ENCODE measurements at places on chromosomes 2 and 18.

- DNase-seq = no peak
Observed at GRCh38 chr2:119736021-119736420, 23.7 kb upstream of the PTPN4 start.

DNA sequence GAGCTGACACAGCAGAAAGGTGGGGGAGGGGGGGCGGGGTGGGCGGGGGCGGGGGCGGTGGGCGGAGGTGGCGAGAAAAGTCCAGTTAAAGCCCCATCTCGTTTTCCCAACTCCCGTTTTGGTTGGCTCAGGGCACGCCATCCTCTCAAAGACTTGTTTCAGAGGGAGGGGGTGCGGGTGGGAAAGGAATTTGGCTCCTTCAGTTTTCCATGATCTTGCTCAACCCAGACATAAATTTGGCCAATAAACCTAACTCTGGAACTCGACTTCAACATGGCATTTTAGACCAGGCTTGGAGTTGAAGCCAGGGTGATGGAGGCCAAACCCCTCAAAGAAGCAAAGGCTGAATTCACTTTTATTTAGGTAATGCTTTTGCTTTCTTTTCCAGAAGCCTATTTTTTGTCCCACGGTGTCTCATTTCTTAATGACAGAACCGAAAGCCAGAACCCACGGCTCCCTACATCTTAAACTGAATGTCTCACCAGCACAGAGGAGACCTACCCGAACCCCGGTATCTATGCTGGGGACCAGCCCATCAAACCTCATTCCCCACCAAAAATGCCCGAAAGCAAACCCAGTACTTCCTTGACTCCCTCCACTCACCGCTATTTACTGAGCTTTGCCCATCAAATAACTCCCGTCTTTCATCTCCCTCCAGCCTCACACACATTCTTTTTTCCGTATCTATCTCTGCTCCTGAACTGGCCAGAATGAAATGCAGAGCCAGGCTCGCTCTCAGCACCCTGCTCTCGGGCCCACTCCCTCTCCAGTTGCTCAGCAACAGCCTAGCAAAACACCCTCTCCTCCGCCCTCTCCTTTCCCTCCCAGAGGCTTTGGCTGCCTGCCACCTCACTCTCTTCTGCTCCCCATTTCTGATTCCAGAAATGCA is 4.3 kb downstream of the IGFBP5 start:
- peak; percentile 85 for DNase-seq

- no peak for DNase-seq
Observed at GRCh38 chr2:196276421-196276820, 105.0 kb upstream of the STK17B start.

GRCh38 chr2:195820373-195820772 is 163.3 kb downstream of the SLC39A10 start:
- DNase-seq = no peak

GRCh38 chr2:1491751-1492150 is 78.5 kb downstream of the TPO start:
- no peak for DNase-seq

DNA sequence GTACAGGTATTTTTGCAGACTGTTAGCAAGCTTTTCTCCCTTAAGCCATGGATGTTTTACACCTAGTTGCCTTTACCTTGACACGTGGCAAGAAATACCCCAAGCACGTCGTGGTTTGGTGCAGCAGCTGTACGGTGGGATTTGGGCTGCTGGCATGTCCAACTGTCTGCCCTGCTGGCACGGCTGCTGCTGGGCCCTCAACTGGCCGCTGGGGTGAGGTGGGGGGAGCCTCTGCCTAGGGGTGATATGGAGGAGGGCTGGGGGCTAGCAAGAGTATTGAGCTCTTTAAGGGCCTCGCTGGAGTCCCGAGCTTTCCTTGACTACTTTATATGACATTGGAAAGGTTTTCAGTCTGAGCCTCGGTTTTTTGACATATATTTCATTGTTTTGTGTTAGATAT is 41.6 kb downstream of the LPIN1 start:
- DNase-seq = no peak

DNA sequence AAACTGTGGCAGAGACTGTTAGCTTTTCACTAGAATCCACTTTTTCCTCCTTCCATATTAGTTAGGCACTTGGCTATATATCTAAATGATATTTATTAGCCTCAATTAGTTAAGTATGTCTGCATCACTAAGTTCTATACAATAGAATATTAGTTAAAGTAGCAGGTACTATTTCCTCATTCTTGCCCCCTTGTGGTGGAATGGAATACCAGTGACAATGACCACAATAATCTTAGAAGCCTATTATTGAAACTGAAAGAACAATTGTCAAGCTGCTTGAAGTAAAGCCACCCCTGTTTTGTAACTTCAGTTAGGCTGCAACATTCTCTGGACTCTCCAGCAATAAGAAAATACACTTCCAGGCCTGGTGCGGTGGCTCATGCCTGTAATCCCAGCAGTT is 476.3 kb upstream of the VWC2L start:
- DNase-seq = no peak

DNA sequence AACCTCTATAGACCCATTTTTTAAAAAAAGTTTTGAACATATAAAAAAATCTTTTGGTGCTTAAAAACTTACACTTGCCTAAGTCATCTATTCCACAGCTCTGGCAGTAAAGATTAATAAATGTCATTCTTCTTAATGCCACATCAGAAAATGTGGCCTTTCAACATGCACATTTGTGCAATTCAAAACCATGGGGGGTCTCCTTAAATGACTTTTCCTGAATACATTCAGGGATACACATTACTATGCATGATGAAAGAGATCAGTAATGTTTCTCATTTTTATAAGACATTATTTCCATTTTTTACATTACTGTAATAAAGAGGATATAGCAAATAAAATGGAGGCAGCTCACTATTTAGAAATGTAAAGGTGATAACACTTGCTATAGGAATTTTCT is 142.3 kb downstream of the RBM43 start:
- no peak for DNase-seq

DNA sequence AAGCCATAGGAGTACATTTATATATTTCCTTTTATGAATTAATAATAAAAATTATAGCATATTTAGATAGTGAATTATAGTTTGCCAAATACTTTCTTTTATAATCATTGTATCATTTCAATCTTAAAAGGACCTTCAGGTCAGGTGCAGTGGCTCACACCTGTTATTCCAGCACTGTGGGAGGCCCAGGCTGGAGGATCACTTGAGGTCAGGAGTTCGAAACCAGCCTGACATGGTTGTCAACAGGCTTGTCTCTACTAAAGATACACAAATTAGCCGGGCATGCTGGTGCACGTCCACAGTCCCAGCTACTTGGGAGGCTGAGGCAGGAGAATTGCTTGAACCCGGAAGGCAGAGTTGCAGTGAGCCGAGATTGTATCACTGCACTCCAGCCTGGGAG is 19.7 kb downstream of the APOB start:
- no peak for DNase-seq

DNA sequence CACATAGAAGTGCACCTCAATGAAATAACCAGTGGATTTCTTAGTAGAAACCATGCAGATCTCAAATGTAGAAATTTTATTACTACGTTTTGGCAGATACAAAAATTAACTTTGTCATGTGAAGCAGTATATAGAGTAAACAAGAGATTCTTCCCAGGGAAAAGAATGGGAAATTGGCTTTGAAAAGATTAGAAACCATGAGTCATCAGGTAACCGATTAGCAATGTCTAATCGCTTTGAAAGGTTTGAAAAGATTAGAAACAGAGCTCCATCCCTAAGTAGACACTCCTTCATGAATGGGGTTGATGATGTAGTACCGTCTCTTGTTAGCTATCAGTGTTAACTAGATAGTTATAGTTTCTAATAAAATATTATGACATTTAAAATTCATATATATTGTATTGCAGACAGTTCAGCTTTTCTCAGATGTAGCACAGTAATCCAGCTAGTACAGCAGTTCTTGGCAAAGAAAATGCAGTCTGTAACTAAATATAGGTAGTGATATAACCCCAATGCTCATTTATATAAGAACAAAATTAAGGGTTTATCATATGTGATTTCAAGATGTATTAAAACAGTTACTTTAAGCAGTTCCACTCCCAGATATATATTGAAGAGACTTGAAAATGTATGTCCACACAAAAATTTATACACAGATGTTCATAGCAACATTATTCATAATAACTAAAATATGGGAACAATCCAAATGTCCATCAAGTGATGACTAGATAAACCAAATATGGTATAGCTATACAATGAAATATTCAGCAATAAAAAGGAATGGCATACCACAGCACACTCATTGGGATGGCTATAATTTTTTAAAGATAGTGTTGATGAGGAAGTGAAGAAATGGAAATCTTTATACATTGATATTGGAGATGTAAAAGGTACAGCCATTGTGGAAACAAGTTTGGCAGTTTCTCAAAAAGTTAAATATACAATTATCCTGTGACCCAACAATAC is 113.9 kb downstream of the PTPN4 start:
- no peak for DNase-seq

DNA sequence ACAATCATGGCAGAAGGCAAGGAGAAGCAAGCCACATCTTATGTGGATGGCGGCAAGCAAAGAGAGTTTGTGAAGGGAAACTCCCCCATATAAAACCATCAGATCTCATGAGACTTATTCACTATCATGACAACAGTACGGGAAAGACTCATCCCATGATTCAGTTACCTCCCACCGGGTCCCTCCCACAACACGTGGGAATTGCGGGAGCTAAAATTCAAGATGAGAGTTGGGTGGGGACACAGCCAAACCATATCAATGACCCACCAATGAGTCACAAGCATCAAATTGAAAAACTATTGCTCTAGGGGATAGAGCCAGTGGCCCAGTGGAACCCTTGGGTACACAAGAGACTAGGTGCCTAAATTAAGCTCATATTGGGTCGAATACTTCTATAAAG is 157.4 kb downstream of the FBXO15 start:
- DNase-seq = no peak

DNA sequence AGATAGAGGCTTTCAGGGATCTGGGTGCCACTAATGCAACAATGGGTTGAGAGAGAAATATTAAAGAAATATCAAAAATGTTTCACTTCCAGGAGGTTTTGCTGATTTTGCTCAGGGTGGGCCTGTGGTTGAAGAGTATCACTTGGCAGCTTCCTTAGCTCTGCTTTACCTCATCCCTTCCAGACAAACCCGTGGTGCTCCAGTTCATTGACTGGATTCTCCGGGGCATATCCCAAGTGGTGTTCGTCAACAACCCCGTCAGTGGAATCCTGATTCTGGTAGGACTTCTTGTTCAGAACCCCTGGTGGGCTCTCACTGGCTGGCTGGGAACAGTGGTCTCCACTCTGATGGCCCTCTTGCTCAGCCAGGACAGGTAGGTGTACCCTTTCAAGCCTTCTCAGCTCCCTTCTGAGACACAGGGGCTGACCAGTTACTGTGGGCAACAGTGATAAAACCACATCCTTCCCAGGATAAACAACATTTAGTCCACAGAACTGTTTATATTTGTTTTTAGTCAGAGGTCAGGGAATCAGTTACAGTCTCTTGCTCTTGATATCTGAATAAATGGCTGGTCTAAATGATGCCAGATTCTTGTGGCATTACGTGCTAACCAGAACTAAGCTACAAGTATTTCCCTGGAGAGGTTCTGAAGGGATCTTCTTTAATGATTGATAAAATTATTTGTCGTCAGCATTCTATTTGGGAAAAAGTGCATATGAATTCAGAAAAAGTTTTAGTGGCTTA is 7.0 kb downstream of the SLC14A1 start:
- DNase-seq = no peak

DNA sequence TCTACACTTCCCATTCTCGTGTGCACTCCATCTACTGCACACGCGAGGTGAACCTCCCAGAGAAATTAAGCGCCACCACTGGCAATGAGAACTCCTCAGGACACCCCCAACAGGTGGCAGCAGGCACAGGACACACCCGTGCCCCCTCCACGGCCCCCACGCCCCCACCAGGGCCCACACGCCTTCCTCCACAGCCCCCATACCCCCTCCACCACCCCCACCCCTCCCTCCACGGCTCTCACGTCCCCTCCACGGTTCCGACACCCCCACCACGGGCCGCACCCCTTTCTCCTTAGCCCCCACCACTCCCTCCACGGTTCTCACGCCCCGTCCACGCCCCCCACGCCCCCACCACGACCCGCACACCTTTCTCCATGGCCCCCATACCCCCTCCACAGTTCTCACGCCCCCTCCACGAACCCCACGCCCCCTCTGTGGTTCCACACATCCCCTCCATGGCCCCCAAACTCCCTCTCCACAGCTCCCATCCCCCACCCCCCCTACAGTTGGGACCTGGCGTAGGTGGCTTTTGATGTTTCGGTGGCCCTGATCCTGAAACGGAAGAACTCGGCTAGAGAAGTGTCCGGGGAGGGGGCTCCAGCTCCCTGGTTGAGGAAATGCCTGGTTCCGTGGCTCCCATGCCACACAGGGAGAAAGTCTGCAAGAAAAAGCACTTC is 110.8 kb downstream of the ZNF516 start:
- DNase-seq = no peak

DNA sequence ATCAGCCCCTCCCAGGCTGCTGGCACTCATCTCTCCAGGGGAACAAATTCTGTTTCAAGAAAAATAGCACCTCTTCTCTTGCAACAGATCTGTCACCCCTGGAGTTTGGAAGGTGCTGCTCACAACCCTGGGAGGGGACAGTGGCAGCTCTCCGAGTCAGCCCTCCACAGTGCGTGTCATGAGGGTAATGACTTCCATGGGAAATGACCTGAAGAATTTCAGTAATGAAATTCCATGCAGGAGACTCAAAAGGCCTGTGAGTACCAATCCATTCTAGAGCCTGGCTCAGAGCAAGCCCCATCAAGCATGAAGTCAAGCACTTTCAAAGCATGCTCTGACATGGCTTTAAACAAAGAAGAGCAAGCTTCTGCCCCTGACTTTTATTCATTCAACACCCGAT is 276.3 kb upstream of the PARD3B start:
- no peak for DNase-seq

DNA sequence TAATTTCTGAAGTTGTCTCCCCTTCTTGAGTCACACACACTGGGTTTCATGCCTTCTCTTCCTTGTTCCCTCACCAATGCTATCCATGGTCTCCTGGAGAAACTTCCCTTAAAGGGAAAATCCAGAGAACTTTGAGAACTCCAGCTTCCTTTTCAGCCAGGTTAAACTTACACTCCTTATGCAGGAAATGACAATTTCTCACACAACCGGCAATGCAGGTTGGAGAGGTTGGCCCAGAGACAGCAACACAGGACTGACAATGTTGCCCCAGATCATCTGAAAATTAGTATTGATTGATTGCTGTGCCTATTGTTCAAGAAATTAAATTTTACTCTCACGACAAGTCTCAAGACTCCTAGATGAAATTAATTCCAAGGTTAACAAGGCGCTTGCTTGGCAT is 292.2 kb downstream of the NYAP2 start:
- DNase-seq = no peak

- no peak for DNase-seq
Observed at GRCh38 chr2:25845843-25846505, 32.3 kb downstream of the ASXL2 start.

DNA sequence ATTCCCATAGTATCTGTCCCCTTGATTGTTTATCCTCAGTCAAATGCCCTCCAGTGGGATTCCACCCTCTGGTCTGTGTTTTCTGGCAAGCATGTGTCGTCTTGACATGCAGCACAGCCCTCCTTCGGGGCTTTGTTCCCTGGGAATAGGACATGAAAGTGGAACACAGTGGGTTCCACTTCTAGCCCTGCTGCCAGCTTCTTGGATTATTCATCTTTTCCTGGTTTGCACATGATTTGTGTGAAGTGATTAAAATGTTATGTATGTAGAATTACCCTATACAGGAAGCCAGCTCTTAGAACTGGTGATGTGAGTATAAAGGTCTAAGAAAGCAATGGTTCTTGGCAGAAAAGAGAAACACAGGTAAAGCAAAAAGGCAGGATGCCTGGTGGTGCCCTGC is 142.3 kb downstream of the TANC1 start:
- DNase-seq = no peak

GRCh38 chr2:222998459-222998858 is 53.5 kb upstream of the KCNE4 start:
- DNase-seq = no peak
